ENCODE measurements at places on chromosomes 13 and 19.

- no peak for DNase-seq
Observed at GRCh38 chr19:43804432-43804831, 2.2 kb upstream of the LYPD5 start.

- no peak for DNase-seq
Observed at GRCh38 chr19:58560007-58560887, 1.8 kb upstream of the UBE2M start.

DNA sequence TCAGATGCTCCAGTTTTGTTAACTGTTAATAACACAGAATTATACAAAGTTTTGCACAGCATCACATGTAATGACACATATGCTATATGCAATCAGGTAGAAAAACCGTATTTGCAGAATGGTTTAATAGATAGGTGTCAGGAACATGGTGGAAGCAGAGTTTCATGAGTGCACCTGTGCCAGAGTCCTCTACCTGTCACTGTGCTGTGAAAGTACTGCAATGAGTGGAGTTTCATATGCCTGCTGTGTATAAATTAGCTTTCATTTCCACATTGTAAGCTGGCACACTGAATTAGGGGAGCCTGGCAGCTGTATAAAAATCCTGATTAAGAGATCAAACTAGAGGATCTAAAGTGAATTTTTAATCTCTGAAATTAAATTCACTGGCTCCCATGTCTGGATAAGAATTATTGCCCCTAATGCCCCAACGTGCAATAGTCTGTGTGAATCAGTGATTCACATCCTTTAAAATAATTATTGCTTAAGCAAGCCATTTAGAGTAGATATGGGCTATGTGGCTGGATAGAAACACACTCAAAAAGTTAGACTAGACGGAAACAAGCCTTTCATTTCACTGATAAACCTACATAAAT lies 8.5 kb upstream of the EEF1AKMT1 start:
- DNase-seq: no peak

DNA sequence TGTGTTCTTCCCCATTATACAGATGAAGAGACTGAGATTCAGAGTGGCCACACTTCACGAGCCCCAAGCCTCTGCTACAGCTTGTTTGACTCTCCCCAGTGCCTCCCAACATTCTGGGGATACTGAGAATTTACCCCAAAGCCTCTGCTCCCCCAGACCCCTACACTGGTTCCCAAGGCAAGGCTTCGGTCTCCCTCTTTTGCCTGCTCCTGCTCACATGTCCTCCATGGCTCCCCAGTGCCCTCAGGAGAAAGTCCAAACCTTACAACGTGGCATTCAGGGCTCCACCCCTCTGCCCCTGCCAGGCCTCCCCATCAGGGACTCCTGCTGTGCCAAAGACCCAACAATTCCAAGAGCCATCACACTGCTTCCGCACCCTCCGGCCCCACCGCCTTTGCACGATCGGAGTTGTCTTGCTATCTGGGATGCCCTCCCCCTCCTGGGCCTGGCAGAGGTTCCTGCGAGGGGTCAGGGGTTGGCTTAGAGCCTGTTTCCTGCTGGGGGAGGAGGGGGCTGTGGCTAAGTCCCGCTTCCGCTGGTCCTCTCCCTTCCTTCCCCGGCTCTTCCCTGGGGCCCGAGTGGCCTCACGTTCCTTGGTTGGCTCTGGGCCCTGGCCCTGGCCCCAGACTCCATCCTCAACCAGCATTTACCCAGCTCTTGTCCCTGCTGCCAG lies 15.4 kb downstream of the GTPBP3 start:
- DNase-seq: no peak

DNA sequence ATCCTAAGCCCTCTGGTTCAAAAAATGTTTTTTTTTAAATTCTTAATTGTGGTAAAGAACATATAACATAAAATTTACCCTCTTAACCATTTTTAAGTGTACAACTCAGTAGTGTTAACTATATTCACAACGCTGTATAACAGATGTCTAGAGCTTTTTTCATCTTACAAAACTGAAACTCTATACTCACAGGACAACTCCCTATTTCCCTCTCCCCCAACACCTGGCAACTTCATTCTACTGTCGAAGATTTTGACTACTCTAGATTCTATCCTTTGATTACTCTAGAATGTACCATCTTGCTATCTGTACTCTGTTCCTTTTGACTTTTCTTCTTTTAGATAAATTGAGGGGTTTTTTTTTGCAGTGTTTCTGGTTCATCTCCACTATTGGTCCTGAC lies 200.4 kb downstream of the KLF12 start:
- no peak for DNase-seq

DNA sequence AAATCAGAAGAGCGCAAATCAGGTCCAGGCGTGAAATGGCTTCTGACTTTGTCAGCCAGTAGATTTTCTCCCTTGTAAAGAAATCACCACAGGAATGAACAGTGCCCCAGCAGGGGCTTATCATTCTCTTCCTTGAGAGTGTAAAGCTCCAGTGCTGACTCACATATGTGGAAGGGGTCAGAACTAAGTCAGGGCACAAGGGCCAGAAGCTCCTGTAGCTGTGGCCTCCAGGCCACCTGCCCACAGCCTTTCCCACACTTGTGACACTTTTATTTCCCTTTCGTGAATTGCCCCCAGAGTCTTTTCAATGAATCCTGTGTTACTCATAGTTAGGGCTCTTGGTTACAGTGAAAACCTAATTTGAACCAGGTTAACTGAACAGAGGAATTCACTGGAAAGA lies 99.6 kb downstream of the SUCLA2 start:
- DNase-seq: no peak

- no peak for DNase-seq
Observed at GRCh38 chr19:3708207-3708931, at the start of gene TJP3. Gene TJP3 (plus strand): TSS chr19:3708384. CDS start chr19:3728433, 20,049 bp downstream.

GRCh38 chr19:55390461-55390880 lies 4.7 kb downstream of the RPL28 start:
- DNase-seq: no peak

DNA sequence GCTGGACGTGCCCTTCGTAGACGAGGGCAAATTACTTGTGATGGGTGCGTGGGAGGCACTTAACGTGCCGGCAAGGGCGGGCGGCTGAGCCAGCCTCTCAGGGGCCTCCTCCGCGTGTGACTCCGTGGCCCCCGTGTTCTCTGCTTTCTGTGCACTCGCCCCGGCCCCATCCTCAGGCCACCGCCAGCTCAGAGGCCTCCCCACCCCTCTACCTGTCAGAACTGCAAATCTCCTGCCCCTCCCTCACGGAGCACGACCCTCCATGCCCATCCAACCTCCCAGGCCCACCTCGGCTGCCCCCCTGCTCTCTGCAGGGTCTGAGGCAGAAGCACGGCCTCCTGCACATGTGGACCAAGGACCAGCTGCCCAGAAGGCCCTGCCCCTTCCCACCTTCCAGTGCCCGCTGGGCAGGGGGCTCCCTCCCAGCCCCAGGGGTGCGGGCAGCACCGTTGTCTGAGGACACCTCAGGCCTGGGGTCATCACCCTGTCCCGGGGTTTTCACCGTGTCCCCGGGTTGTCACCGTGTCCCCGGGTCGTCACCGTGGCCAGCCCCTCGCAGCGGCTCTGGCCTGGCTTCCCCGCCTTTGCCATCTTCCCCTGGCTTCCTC lies 44.5 kb downstream of the TMEM255B start:
- no peak for DNase-seq

- DNase-seq: no peak
Observed at GRCh38 chr13:57640607-57641006, 9.1 kb downstream of the PCDH17 start.

- no peak for DNase-seq
Observed at GRCh38 chr19:2623798-2624197, 78.7 kb downstream of the GNG7 start.

- DNase-seq: no peak
Observed at GRCh38 chr13:76630629-76631230, 255.5 kb downstream of the KCTD12 start.

- DNase-seq: no peak
Observed at GRCh38 chr13:100460266-100460665, 128.3 kb downstream of the GGACT start.

DNA sequence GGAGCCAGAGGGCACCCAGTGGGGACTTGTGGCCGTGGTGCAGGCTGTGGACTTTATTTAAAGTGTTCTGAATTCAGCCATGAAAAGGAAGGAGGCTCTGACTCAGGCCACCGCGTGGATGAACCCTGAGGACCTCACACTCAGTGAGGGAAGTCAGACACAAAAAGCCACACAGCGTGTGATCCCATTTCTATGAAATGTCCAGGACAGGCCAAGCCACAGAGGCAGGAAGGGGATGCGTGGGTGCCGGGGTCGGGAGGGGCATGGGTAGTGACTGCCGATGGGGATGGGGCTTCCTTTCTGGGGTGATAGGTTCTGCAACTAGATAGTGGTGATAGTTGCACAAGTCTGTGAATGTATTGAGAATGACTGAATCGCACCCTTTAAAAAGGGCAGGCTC lies 8.7 kb upstream of the ZBTB7A start:
- DNase-seq: no peak

DNA sequence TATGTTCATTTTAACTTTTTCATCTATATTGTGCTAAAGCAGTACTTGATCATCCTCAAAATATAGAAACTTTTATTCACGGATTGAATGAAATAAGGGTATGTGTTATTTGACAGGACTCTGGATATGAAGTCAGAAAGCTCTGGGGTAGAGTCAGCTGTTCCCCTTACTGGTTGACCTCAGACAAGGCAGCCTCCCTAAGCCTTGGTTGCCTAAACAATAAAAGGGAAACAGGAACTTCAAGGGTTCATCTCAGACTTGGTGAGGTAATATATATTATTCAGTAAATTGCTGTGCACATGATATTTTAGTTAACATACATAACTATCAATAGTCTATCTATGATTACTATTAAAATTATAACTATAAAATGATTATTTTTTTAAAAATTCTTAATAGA lies 13.6 kb downstream of the POLR1D start:
- no peak for DNase-seq
